ENCODE measurements at places on chromosomes 16 and 17. TPM values are rescaled to one million over a fixed set of nuclear protein-coding genes. Genes with fewer than 3 reads are reported as not detected.

DNA sequence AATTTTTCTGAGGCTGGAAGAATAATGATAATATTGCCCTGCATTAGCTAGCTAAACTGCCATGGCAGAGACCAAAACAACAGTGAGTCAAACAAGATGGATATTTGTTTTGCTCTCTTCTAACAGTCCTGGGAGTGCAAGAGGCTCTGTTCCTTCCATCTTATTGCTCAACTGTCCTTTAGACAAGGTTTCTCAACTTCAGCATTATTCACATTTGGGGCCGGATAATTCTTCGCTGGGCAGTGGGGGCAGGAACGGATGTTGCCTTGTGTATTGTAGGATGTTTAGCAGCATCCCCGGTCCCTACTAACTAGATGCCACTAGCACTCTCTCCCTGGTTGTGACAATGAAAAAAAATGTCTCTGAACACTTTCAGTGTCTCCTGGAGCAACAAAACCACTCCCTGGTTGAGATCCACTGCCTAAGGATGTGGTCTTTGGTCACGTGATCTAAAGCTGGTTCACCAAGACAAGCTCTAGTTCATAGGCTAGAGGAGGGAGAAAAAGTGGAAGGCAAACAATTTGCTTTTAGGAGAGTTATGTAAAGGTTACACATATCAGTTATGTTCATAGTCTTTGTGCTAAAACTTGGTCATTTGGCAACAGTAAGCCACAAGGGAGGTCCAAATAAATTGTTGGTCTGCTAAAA is 144.4 kb downstream of the PCTP start:
- DNase-seq = no peak

DNA sequence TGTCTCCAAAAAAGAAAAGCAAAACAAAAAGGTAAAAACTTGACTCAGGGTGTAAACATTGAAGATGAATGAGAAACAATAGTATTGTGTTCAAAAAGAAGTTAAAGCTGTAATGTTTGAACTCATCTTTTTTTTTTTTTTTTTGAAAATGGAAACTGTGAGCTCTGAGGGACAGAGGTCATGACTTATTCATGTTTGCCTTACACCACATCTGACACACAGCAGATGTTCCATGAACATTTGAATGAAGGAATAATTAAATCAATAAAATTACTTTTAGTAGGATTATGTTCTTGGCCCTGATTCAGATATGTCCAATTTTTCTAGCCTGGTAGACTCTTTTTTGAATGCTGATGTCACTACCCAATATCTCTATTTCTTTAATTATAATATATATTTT is 95.7 kb upstream of the MED13 start:
- DNase-seq = no peak

DNA sequence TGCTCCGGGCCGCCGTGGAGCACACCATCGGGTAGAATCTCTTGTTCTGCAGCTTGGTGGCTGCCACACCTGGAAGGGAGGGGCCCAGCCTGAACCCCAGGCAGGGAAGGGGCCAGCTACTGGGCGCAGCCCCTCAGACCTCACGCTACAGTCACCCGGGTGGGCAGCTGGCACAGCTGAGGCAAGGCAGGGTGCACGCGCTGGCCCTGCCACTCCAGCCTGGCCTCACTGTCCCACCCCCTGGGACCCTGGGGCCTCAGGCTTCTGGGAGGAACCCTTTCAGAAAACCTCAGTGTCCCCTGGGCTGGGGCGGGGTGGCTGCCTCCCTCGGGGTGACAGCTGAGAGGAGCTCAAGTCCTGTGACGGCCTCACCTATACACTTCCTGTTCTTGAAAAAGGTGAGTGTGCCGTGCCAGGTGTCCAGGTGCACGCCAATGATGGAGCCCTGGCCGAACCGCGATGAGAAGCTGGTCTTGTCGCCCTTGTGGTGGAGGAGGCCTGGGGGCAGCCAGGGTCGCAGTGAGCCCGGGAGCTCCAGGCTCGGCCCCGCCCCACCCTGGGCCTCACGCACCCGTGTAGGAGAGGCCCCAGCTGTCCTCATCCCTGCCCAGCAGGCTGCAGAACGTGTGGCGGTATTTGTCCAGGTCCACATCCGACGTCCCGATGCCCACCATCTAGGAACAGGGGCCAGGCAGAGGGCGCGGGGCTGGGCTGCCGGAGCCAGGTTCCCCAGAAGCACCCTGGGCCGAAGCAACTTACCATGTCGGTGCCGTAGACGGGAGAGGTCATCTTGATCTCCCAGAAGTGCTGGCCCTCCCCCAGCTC is 4.7 kb upstream of the MRPS34 start:
- no peak for DNase-seq

DNA sequence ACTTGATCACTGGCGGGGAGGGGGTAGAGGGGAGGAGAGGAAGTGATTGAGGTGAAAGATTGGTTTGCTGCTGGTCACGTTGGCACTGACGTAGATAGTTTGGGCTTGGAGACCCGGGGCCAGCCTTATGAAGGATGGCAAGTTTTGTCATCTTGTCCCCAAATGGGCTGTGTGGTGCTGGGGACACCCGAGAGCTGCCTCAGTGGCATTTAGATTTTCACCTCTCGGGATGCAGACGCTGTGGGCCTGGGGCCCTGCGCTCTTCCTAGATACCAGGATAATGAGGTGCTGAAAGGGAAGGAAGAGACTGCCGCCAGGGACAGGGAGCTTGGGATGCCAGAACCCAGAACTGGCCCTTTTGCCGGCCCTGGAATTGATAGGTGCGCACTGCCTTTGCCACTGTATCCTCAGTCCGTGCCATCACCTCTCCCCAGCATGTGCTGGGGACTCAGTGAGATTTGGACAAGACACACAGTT is 1.4 kb upstream of the SOCS3 start:
- DNase-seq = no peak

- no peak for DNase-seq
Observed at GRCh38 chr16:65845466-65846209, 520.9 kb upstream of the CDH5 start.

- peak; percentile 16 for DNase-seq
Observed at GRCh38 chr16:75250809-75251279, 580 bp downstream of the BCAR1 start.

DNA sequence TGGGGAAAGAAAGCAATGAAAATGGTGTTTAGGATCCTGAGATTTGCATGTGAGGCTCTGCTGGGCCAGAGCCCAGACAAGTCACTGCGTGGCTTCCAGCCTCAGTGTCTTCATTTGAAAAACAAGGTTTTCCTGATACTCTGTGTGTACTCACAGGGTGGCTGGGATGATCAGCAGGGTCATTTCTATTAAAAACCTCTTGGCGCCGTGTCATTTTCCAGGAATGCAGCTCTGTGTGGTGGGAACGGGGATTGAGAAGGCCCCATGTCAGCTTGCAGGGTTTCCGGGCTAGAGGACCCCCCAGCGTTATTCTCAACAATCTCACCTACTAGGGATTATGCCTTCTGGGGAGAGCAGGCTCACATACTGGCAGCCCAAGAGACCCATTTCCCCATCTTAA is 73.5 kb downstream of the FOXL1 start:
- no peak for DNase-seq

- no peak for DNase-seq
Observed at GRCh38 chr17:78967782-78968362, 11.9 kb downstream of the LGALS3BP start.

- peak; percentile 36 for DNase-seq
Observed at GRCh38 chr17:48441231-48441711, 11.3 kb upstream of the SKAP1 start.

GRCh38 chr17:27504188-27504995 is 48.1 kb downstream of the KSR1 start:
- no peak for DNase-seq

DNA sequence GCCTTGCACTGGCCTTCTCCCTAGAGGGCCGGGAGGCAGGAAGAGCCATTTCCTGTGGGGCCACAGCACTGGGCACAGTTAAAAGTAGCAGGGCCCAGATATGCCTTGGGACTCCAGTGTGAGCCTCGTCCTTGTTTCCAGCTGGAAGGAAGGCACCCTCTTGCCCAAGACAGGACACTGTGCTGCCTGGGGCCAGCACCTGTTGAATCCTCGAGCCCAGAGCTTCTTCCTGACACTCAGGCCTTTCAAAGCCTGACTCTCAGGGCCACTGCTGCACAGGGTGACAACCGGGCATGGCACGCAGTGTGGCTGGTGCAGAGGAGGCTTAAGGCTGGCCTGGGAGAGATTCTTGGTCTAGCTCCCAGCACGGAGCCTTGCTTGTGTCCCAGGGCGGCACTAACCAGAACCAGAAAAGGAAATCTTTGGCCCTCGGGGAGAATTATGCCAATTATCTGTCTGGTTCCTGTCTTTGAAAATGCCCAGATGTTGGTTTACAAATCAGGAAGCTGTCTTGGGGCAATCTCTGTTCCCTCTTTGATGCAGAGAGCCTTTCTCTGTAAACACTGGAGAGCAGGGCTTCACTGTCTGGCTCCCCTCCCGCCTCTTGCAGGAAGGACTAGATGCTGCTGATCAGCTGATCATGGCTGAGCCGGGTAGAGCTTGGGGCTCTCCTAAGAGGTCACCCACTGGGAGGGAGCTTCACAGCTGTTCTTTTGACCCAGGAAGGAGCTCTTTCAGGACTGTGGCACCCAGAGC is 11.1 kb downstream of the LDHD start:
- no peak for DNase-seq

DNA sequence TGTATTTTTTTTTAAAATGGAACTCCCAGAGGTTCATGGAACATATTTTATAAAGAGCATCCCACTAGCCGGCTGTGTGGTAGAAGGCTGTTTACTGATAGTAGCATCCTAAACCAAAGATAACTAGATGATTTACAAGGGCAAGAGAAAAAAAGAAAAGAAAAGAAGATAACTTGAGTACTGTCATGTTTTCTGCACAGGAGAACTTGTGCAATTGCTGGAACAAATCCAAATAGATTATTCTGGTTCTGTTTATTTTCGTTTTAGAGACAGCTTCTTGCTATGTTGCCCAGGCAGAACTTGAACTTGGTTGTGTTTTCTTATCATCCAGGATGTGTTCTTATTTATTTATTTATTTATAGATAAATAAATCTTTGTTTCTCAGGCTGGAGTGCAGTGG is 20.9 kb upstream of the PPM1D start:
- DNase-seq = no peak

- DNase-seq = no peak
Observed at GRCh38 chr17:30933966-30934365, 12.2 kb downstream of the ADAP2 start.

GRCh38 chr16:80985611-80986010 is 21.1 kb downstream of the CMC2 start:
- no peak for DNase-seq

- DNase-seq = no peak
Observed at GRCh38 chr17:60154616-60155426, 5.0 kb downstream of the CA4 start.

GRCh38 chr16:24534620-24535019 is 4.7 kb upstream of the RBBP6 start:
- DNase-seq = no peak

DNA sequence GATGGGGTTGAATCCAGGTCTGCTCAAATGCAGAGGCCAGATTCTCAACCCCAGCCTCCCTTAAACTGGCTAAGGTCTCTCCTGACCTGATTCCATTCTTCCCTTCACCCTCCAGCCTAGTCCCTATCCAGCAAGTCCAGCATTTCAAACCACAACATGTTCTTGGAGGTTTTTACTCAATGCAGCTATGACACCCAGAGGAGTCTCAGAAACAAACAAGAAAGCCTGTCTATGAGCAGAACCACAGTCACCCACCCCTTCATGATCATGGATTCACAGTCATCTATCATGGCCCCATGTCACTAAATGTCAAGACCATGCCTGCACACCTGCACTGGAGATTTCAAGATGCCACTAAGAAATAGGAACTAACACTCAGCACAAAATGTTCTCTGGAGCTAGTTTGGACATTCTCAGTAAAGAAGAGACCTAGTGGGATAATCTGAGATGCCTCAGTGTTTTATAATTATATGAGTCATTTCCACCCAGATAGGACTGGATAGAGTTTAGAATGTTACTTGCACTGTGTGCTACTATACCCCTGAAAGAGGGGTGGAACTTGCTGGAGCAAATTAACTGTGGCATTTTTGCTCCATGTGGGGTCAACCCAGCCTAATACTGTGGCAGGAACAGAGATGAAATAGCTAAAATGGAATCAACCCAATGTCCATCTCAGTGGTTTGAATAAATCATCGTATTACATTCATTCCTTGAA is 9.5 kb upstream of the METTL22 start:
- no peak for DNase-seq

GRCh38 chr16:75229172-75230031 is 10.6 kb downstream of the CTRB1 start:
- no peak for DNase-seq

DNA sequence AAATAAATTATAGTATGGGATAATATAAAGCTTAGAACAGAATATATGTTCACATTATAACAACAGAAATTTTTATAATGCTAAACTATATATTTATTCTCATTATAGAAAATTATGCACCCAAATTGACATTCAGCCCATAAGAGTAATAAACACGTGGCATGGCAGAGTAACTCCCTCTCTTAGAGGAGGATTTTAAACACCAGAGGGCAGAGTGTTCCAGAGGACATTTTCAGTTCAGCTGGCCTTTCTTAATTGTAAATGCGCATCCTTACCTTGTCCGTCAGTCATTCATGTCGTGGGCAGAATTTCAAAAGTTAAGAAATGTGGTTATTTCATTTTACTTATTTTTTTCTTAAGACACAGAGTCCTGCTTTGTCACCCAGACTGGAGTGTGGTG is 147.1 kb downstream of the TANC2 start:
- DNase-seq = no peak

DNA sequence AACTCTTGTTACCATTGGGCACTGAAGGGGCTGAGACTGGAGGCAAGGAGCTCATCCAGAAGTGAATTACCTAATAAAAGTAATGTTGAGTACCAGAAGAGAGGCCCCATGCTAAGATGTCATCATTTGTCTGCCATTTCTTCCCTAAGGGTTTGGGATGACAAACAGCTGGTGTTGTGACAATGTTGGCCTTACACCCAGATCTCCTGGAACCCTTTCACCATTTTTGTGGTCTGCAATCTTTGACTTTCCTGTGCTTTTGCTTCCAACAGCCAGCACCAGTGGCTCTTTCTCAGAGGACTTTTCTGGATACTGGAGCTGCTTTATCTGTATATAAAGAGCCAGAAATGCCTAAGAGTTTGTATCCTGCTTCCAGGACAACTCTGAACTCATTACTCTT is 84.1 kb downstream of the SHISA9 start:
- no peak for DNase-seq

DNA sequence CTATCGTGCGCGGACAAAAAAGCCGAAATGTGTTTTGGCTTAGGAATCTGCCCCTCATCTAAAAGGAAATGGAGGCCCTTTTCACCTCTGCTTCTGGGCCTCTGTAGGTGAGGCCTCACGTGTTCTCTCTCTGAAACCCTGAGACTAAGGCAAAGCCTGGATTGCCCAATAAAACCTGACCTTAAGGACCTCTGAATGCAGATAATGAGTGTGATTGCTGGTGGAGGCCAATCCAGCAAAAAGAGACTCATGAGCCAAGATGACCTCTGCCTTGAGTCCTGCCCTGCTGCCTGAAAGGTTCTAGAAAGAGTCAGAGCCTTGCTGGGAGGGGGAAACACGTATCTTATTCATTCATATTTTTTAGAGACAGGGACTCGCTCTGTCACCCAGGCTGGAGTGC is 44.5 kb upstream of the ABR start:
- no peak for DNase-seq

Gene KRT12
- total RNA-seq = not detected

Gene NLRC3
- 71.7 TPM for total RNA-seq

Gene WSCD1
- 0.15 TPM for total RNA-seq

Gene CLEC3A
- not detected for total RNA-seq

Gene KRTAP9-2
- total RNA-seq = not detected

Gene CIAO3
- total RNA-seq = 33.7 TPM

Gene KREMEN2
- not detected for total RNA-seq

Gene STAC2
- not detected for total RNA-seq

Gene KRT9
- not detected for total RNA-seq

Gene KRTAP3-1
- total RNA-seq = not detected

Gene COPZ2
- total RNA-seq = 1.0 TPM

Gene RAMP2
- total RNA-seq = not detected

Measured in T-helper 17 cell (primary cell).